Smooth muscle cell of bladder (primary cell): ENCODE measurements at places on chromosomes 16 and 17. TPM values are rescaled to one million over a fixed set of nuclear protein-coding genes. Genes with fewer than 3 reads are reported as not detected.

The RNF227 gene
- total RNA-seq: 2.3 and 2.8 TPM in 2 replicates

The JMJD6 gene
- total RNA-seq: 22.6 and 26.3 TPM in 2 replicates

The ZNF205 gene
- 11.8 and 12.8 TPM in 2 replicates for total RNA-seq

The LGALS9 gene
- 1.8 and 3.1 TPM in 2 replicates for total RNA-seq
